ENCODE measurements at places on chromosomes 6 and 20. TPM values are rescaled to one million over a fixed set of nuclear protein-coding genes. Genes with fewer than 3 reads are reported as not detected.

DNA sequence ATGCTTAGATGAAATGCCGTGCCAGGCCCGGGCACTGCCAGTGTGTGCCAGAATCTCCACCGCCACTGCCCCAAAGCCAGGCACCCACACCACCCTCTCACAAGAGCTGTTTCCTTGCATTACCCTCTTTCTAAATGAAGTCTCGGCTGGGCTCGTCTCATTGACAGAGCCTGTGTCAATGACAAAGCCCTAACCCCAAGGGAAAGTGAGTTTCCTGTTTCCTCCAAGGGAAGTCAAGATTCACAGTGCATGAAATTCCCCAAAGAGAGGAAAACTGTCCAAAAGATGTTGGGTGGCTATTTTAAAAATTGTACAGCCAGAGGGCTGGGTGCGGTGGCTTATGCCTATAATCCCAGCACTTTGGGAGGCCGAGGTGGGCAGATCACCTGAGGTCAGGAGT, 75.4 kb upstream of the AKAP12 start:
- DNase-seq = no peak

The SLPI gene
- 3.6 TPM for polyA plus RNA-seq

The SLC9A8 gene
- polyA plus RNA-seq = 8.3 TPM

The SIRPD gene
- polyA plus RNA-seq = not detected

The ZSCAN9 gene
- polyA plus RNA-seq = 34.6 TPM

The SNRPB2 gene
- 79.0 TPM for polyA plus RNA-seq

The HCK gene
- polyA plus RNA-seq = 5.4 TPM

DNA sequence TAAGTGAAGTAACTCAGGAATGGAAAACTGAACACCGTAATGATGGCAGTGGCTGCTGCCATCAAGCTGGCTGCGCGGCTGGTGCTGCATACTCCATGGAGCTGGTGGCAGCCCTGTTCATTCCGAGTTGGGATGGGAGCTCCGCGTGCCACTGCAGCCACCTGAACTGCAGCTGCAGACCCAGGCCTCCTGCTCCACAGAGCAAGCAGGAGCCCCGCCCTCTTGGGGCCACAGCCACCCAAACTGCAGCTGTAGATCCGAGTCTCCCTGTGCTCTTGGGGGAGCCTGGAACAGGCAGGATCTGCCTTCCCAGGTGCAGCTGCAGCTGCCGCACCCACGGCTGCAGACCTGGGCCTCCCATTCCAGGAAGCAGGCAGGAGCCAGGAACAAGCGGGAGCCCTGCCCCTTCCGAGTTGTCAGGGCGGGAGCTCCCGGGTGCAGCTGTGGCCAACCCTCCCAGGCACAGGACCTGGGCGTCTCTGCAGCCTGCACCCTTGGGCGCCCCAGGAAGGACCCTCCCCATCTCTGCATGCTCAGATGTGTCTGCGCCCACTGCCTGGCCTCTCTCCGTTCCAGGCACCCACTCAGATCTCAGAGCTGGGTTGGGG, 120.2 kb downstream of the GMPR start:
- DNase-seq = no peak

The IGF2R gene
- 56.5 TPM for polyA plus RNA-seq

GRCh38 chr20:19701429-19701828, 56.6 kb upstream of the RIN2 start:
- DNase-seq = no peak

Data from left lung (tissue), 14 donors.